ENCODE measurements at places on chromosomes 4 and X.
A peak's percentile ranks its signal among the peaks of the same experiment; 100 is the strongest.

DNA sequence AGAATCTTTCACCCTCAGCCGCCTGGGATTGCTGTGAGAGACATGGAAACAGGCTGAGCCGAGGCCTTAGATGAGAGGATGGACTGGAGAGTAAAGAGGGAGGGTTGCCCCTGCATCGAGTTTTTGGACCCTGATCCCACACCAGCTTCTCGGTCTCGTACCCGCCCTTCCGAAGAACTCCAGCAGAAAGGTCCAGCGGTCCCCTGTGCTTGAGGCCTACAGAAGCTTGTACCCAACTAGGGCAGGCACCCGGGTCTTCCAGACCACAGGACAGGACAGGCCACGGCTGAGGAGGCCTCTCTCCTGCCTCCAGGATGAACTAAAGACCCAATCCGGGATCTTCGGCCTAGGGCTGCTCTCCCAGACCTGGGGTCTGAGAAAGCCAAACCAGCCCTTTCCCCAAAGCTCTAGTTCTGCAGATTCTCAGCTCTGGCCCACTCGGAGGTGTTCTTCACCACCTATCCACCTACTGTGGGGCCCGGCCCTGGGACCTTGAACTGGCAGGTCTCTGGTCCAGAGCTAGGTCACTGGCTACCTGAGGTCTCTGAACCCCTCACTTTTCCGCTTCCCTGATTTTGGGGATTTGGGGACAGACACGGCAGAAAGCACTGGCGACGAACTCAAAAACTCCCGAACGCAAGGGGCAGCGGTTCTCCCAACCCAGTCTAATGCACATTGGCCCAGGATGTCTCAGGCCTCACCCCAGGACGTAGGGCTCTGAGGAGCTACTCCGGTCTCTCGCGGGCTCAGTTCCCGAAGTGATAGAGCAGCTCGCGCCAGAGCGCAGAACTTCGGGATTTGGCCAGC, 1.1 kb downstream of the NKX3-2 start:
- no peak for DNase-seq

DNA sequence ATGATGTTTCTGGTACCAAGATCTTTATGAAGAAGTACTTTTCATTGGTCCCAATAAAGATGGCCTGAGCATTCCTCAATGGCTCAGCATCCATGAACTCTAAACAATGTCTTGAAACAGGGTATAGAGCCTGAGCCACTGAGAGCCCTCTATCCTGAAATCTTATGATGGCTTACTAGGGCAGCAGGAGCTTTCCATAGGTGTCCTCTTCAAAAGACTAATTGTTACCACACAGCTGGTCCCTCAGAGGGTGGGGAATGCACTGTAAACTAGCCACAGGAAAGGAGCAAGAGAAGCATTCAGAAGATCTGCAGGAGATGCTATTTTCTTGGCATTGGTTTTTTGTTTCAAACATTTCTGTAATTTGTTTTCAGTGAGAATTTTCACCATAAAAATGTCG, 5.6 kb upstream of the BANK1 start:
- DNase-seq = no peak

DNA sequence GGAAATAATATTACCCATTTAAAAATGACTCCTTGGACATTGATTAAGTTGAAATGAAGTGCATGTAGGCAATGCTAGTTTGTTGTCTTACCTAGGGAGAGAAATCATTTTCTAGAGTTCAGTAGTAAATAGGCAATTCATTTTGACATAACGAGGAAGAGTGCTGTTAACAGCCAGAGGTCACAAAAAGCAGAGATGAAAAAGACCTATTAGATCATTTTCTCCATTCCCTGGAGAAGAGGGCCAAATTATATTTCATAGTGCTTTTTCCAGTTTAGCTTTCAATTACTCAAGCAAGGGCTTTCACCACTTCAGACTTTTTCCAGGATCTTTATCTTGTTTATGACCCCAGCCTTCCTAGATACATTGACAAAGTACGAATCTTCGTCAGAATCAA, 374.3 kb upstream of the GALNT7 start:
- no peak for DNase-seq

- DNase-seq = no peak
Measured at GRCh38 chrX:431056-431455, 44.3 kb upstream of the PPP2R3B start.

DNA sequence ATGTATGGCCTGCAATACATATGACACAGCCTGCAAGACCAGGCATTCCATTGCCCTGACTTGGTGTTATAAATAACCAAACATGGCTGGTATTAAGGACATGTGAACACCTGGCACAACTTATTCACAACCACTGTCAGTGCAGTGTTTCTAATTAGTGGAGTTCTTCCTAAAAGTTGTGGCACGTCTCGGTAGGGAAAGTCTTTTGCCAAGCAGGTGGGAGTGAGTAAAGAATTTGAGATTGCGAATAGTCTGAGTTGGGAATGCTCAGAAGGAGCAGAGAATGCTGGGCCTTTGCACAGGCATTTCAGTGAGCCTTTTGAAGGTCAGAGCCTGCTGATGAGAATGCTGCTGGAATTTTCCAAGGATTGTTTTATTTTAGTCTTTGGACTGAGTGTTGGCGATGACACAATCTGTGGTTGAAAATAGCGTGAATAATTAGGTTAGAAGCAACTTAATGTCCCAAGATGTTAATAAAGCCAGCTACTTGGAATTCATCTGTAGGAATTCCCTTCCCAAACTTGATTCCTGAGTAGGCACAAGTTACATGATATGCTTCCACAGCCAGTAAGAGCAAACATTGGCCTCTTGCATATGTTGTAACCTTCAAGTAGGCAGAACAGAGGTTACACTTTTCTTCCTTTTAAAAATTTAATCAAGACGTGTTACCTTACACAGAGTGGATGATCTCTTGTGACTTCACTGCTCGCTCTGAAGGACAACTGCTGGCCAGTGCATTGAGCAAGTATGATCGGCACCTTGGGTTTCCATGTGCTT, 83.6 kb upstream of the PGRMC2 start:
- no peak for DNase-seq

DNA sequence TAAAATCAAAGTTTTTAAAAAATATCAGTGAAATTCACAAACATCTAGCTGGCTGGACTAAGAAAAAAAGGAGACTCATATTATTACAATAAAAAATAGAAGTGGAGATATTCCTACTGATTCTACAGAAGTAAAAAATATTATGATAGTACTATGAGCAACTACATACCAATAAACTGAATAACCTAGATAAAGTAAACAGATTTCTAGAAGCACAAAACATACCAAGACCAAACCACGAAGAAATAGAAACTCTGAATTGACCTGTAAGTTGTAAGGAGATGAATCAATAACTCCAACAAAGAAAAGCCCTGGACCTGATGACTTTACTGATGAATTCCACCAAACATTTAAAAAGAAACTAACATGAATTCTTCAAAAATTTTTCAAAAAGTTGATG, 867.3 kb downstream of the PCDH18 start:
- DNase-seq = no peak

GRCh38 chr4:78609580-78609979, 58.0 kb downstream of the ANXA3 start:
- no peak for DNase-seq

GRCh38 chrX:100296183-100296753, 113.8 kb downstream of the PCDH19 start:
- no peak for DNase-seq

GRCh38 chrX:40285876-40286275, 188.1 kb upstream of the BCOR start:
- no peak for DNase-seq

- DNase-seq = no peak
Measured at GRCh38 chrX:129641941-129642340, 12.8 kb downstream of the APLN start.

DNA sequence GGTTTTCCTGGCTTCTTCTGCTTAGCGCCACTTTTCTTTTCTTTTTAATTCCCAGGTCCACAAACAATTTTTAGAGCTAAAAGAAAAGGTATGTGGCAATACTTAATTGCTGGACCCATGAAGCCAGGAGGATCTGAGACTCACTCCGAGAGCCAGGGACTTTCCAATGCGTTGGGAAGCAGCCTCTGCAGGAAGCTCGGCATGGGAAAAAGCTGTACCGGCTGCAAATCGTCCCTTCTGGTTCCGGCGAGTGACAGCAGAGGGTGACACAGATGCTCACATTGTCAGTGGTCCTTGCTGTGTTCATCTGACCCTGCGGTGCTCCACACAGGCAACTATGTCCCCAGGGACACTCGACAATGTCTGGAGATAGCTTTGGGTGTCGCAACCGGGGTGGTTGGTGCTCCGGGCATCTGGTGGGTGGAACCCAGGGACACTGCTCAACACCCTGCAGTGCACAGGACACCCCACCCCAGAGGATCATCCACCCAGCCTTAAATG, 164.0 kb downstream of the PRKX start:
- DNase-seq = no peak

DNA sequence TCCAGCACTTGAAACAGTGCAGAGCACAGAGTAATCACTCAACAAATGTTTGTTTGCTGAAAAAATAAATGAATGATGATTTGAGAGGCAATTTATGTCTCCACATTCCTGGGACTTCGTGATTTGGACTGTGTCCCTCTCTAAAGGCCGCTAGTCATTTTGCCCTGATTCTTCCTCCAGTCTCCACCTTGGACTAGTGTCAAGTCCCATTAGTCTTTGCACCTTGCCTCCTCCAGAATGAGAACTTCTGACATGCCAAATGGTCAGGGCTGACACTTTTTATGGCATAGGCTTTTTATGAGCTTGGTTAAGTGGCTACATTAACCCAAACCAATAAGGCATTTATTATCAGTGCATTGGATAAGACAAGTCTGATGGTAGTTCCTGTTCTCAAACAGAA, 65.1 kb upstream of the POF1B start:
- no peak for DNase-seq

- DNase-seq = no peak
Measured at GRCh38 chr4:162707962-162708361, 458.7 kb downstream of the NAF1 start.

GRCh38 chr4:110636680-110637407, 14.0 kb upstream of the PITX2 start:
- no peak for DNase-seq

DNA sequence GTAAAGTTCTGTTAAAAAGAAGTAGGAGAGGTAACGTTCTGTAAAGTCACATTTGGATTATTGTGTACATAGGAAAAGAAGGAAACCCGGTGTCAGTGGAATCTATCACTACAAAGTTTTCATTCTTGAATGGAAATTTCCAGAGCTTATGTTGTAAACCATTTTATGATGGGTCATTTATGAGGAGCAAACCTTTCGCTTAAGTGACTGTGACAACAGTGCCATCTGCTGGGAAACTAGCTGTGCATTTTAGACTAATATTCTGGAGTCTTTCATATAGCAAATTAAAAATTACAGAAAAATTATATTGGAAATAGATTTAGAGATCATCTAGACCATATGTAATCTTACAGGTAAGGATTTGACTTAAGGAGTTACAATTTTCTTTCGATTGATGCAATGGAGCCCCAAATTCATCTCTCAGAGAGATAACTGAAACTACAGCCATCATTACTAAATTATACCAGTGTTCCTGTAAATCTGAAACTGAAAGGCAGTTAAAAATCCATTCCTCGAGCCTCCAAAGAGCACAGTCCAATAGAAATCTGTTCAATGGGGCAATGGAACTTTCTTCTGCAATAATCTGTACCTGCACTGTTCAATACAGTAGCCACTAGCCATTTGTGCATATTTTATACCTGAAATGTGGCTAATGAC, 26.9 kb downstream of the ASB9 start:
- DNase-seq = no peak

DNA sequence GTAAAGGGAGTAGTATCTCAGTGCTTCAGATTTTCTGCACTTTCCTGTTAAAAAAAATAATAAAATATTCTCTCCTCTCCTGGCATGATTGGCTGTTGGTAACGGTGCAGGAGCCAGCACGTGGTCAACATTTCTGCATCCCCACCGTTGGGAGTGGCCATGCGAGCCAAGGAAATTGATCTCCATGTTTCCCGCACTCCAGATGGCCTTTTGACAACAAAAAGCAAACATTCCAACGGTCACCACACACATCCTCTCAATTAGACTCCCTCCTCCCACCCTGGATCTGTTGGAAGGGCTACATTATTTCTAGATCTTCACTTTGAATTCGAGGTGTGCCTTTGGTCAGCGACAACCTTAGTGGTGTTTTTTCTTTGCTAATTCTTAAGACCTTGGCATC, 45.0 kb downstream of the STK32B start:
- no peak for DNase-seq

- peak; percentile 5 for DNase-seq
Measured at GRCh38 chrX:51395810-51396728, 63.4 kb downstream of the NUDT10 start.

- no peak for DNase-seq
Measured at GRCh38 chr4:71932941-71933340, 98.9 kb upstream of the NPFFR2 start.

GRCh38 chr4:142728233-142728632, 117.9 kb downstream of the INPP4B start:
- DNase-seq = no peak

- DNase-seq = no peak
Measured at GRCh38 chrX:67346667-67347066, 197.2 kb upstream of the AR start.

DNA sequence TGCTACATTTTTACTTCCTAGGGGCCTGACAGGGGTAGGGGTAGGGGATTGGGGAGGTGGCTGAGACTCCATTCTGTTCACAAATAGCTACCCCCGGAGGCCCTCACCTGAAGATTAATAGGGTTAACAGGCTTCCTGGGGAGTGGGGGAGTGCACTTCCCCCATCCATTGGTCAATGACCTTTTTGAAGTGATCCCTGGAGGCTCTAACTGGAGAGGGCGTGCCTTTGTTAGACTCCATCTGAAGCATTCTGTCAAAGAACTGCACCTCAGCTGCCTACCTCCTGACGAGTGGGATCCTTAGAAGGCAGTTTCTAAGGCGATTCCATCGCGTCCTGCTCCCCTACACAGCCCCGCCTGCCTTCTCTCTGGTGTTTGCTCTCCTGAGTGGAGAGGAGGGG, 10.0 kb upstream of the MTM1 start:
- DNase-seq = no peak

DNA sequence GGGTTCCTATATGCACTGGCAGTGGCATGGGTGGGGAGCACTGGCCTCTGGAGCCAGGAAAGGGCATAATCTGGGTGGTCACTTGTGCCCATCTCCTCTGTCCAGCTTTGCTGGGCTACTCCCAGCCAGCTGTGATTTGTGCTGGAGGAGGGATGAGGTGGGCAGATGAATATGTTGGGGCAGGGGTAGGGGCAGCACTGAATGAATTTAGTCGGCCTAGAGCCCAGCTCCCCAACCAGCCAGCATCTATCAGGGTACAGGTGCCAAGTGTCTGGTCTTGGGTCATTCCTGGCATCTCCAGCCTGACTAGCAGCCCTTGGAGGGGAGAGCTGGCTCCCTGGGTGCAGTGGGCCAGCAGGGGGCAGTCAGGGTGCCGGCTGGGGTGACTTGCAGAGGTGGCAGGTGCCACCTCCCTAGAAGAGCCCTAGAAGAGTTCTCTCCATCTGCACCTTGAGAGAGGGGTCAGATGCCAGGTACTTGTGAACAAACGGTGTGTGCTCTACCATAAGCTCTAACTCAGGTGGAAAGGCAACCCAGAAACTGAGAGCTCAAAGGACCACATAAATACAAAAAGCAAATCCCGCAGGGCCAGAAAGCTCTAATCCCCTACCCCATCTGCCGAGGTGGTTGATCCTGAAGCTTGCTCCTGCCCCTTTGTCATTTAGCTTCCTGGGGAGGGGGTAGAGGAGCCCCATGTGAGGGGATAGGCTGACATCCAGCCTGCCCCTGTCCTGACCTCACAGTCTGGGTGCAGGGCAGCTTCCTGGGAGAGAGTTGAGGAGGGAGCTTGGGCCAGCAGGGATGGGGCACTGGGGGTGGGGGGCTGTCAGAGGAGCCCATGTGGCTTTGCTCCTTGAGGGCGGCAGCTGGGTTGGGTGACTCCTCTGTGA, 2.2 kb downstream of the SORCS2 start:
- no peak for DNase-seq

GRCh38 chrX:653306-653705, 22.7 kb downstream of the SHOX start:
- DNase-seq = no peak

Measured in stimulated activated CD4-positive, alpha-beta T cell treated with anti-CD3 and anti-CD28 coated beads, Interleukin-1b, Interleukin-23, amount 100 ng/mL, for 1 hour (primary cell).